ENCODE measurements at places on chromosomes 1 and 21.

DNA sequence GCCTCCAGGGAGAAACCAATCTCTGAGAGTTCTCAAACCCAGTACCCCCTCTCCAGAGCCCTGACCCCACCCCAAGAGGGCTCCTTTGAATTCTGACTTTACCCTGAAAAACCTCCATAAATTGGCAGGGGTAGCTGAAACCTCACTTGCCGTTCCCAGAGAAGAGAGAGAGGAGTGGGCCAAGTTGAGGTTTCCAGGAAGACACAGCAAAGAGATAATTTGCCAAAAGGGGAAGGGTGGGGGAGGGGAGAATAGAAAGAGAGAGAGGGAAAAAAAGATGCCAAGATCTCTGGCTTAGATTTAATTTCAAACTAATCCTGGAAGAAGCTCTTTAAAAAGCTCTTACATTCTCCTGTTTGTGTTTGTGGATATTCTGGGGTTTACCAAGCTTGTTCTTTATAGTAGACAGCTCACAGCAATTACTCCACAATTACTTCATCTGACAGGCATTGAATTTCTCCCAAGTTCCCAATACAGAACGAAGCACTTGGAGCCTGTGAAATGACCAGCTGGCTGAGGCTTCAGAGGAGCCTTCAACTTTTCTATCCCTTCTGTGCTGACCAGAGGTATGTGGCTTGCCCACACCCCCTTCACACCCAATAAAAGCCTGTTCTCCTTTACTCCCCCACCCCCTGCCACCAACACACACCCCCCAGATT, 1.1 kb upstream of the GRHL3 start:
- DNase-seq, result peak; percentile 14

- DNase-seq, result no peak
Observed at GRCh38 chr1:90391126-90391525, 326.0 kb downstream of the BARHL2 start.

- DNase-seq, result no peak
Observed at GRCh38 chr1:167342846-167343245, 122.2 kb downstream of the POU2F1 start.

DNA sequence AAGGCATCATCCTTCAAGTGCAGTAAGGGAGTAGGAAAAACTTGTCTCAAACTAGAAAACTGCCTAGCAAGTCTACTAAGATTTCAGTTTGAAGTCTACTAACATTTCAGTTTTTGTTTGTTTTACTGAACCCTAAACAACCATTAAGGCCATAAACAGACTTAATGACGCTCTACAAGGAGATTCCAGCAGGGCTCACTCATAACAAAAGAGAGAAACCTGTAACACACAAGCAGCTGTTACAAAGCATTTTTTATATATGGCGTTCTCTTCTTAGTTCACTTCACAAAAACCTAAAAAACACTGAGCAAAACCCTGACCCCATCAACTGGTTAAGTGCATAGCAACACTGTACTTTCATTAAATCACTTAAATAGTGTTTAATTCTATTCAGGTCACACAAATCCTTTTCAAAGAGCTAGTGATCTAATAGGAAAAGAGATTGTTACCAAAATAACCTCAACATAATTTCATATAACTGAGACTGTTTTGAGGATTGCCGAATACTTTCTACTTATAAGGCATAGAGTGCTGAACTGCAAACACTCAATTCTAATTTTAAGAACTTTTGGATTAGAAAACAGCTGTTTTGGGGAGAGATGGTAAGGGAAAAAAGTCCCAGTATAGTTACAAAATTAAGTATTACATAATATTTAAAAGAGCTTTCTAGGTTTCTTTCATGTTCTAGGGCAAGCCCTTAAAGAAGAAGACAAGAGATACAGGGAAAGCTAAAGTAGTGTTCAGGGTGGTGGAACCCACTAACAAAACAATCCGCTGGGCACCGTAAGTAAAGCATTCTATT, 1.4 kb downstream of the B3GALNT2 start:
- peak; percentile 49 for DNase-seq

GRCh38 chr1:52842643-52843310, at the start of gene ZYG11A:
TSS of gene ZYG11A (plus strand) at chr1:52842760. CDS start at chr1:52842884, 124 bp downstream.
- peak; percentile 54 for DNase-seq

- DNase-seq, result no peak
Observed at GRCh38 chr1:18114726-18115410, 7.3 kb downstream of the IGSF21 start.

GRCh38 chr21:14707511-14708020, 161.5 kb upstream of the SAMSN1 start:
- no peak for DNase-seq

DNA sequence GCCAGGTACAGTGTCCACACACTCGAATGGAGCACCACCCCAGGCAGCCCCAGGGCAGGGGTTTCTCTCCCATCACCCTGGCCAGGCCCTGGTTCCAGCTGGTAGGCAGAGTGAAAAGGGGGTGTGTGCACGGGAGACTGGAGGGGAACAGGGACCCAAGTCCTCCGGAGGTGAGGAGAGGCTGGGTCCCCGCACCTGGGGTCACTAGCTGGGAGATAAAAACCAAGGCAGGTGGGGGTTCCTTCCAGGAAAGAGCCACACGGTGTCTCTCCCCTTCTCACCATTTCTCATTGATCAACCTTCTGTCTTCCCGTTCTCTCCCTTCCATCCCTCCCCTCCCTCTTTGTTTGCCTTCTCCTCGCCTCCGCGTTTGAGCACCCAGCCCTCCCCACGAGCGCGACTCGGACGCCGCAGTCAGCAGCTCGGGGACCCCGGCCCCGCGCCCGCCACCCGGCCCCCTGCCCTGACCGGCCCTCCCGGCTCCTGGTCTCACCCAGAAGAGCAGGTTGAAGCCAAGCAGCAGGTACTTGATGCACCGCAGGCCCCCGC, 358 bp downstream of the TSPAN2 start:
- DNase-seq, result no peak

GRCh38 chr21:19246018-19246417, 842.4 kb upstream of the TMPRSS15 start:
- DNase-seq, result no peak

DNA sequence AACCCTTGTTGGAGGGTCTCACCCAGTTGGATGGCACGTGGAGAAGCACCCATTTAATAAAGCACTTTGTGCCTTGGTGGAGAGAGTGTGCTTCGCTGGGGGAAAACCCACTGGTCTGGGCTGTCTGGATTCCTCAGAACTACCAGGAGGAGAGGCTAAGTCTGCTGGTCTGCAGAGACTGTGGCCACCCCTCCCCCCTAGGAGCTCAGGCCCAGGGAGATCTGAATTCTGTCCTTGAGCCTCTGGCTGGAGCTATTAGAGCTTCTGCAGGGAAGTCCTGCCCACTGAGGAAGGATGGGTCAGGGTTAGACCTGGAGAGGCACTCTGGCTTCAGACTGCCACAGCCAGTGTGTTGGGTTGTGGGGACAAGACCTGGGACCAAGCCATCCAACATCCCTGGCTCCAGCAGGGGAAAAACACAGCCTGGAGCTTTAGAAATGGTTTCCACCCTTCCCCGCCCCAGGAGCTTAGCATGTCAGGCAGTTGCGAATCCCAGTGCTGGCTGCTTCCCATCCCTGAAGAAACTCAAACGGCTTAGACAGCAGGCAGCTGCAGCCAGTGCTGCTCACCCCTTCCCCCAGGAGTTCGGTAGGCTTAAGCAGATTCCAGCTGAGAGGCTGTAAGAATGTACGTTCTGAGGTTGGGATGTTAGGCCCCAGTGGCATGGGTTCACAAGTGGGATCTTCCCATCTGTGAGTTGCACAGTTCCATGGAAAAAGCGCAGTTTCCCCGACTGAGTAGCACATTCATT, 288.3 kb downstream of the TGFB2 start:
- no peak for DNase-seq

DNA sequence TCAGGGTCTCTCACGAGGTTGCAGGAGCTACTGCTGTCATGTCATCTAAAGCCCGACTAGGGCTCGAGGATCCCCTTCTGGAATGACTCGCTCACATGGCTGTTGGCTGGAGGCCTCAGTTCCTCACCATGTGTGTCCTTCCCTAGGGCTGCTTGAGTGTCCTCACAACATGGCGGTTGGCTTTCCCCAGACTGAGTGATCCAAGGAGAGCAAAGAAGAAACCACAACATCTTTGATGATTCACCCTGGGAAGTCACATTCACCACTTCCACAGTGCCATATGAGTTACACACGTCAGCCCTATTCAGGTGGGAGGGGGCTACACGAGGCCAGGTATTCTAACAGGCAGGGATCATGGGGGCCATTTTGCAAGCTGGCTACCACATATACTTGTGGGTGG, 64.9 kb downstream of the FHAD1 start:
- DNase-seq, result peak; percentile 18

- DNase-seq, result no peak
Observed at GRCh38 chr1:229582715-229583114, 24.2 kb upstream of the ABCB10 start.

- no peak for DNase-seq
Observed at GRCh38 chr1:47907177-47907528, 90.0 kb downstream of the TRABD2B start.

DNA sequence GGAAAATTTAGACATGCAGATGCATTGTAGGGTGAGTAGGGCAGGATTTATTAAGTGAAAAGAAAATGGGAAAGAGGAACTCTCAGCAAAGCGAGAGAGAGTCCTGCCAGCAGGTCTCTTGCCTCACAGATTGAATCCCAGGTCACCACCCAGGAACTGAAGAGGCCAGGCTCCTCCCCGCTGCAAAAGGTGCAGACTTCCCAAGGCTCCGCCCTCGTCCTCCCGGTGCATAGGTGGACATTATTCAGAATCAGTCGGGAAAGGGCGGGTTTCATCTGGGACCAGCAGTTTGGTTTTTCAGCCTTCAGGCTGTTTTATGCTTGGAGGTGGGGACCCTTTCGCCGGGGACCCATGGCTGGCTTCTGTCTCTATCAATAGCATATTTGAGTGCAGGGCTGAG, 41.6 kb upstream of the APP start:
- no peak for DNase-seq

DNA sequence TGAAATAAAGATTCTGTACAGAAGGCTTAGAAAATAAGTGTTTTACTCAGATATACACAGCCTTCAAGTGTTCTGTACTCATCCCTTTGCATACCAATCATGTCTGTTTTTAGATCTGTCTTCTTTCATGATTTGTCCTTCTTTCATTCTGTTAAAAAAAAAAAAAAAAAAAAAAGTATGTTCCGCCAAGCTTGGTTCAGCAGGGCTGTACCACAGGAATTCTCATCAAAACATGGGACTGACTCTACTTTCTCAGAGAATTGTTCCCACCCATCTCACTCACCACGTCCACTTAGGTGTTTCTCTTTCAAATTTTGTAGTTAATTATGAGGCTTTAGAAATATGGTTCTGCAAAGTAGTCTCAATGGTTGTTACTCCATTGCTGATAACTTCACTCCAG, 119.0 kb downstream of the AK5 start:
- DNase-seq, result no peak

- DNase-seq, result peak; percentile 8
Observed at GRCh38 chr1:15246960-15247614, at the start of gene FHAD1. TSS of gene FHAD1 (plus strand) at chr1:15247223. CDS start at chr1:15251785, 4,562 bp downstream.

- DNase-seq, result no peak
Observed at GRCh38 chr1:180264595-180264994, 34.5 kb downstream of the LHX4 start.

GRCh38 chr1:56411484-56412180, 167.7 kb downstream of the PLPP3 start:
- DNase-seq, result no peak

DNA sequence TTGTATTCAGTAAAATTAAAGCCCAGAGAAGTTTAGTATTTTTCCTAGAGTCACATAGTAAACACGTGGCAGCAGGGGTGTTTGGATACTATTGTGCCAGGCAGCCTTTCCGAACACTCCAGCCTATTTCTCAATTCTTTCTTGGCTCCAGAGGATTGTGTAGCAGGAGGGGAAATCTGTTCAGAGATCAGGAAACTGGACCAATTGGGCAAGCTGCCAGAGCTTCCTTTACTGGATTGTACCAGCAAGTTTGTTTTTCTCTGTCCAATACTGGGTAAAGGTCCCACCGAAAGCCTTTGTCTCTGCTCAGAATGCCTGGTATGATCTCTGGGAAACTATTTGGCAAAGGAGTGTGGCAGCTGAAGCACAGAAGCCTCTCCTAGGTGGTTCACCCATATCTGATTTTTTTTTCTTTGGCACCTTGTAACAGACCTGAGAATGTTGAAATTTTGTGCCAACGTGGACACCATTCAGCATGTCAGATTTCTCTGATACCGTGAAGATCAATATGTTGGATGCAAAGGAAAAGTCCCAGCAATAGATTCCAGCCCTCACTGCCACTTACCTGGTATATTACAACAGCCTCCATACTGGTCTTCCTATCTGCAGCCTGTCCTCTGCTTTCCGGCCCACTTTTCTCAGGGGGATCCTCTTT, 126.2 kb downstream of the FGGY start:
- DNase-seq, result no peak

GRCh38 chr1:61387829-61388228, 305.5 kb downstream of the NFIA start:
- DNase-seq, result no peak

DNA sequence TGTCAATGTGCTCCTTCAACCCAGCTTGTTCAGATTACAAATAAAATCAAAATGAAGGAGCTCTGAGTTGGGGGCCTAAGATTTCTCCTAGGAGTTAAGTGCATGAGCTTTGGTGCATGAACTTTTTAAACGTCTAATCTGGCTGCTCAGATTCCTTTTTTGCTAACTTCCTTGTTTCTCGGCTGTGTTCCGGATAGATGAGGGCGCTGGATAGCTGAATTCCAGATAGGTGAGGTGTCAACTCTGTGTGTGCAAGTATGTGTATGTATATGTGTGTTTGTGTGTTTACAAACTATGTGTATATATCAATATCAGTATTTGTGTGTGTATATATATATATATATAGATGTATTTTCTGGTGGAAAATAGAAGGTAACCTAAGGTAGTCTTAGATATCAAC, 37.5 kb upstream of the RCAN3 start:
- DNase-seq, result no peak

- DNase-seq, result peak; percentile 55
Observed at GRCh38 chr1:21573971-21574465, 64.8 kb downstream of the ALPL start.

GRCh38 chr1:21534674-21535378, 25.6 kb downstream of the ALPL start:
- DNase-seq, result peak; percentile 24

Measured in HFFc6 (cell line).